ENCODE measurements at places on chromosomes 5 and 9. TPM values are rescaled to one million over a fixed set of nuclear protein-coding genes. Genes with fewer than 3 reads are reported as not detected.

Gene TAF1L
- not detected for total RNA-seq

Gene ATP10B
- 0.06 TPM for total RNA-seq

Gene TNC
- total RNA-seq = 68.9 TPM

Gene PFN3
- not detected for total RNA-seq

Gene PHF24
- total RNA-seq = 0.12 TPM
